Activated CD4-positive, alpha-beta memory T cell treated with anti-CD3 and anti-CD28 coated beads, Interleukin-2, amount 10 ng/mL, durations not matched to agents 7 days and 5 days (primary cell): ENCODE measurements at places on chromosomes 7 and 10. TPM values are rescaled to one million over a fixed set of nuclear protein-coding genes. Genes with fewer than 3 reads are reported as not detected.

WIPF3 gene
- not detected for total RNA-seq

DNA sequence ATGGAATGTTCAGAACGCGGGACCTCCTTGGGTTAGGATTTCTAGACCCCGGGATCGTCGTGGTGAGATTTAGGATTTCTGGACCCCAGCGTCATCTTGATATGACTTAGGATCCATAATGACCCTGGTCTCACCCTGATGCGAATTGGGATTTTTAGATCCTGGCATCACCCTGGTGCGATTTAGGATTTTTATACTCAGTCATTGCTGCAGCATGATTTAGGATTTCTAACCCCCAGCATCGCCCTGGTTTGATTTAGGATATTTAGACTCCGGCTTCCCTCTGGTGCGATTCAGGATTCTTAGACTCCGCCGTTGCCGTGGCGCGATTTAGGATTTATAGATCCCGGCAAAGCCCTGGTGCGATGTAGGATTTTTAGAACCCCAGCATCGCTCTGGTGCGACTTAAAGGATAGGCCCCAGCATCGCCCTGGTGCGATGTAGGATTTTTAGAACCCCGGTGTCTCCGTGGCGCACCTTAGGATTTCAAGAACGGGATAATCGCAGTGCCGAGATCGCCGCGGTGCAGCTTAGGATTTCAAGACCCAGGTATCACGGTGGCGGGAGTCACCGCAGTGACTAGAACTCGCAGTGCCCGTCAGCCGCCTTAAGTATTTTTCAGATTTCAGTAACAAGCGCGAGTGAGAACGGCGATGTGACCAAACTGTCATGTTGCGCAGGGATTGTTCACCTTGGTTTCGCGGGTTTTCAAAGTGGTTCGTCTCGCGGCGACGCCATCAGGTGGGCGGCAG, 814 bp downstream of the MEST start:
- H3K27ac ChIP-seq: no peak overlapping the region
- H3K4me3 ChIP-seq: no peak overlapping the region
- DNase-seq: no peak
- H3K36me3 ChIP-seq: peaks cover 6% of the 10 kb centered on the region
- peaks cover 60% of the 10 kb centered on the region for H3K27me3 ChIP-seq

DNA sequence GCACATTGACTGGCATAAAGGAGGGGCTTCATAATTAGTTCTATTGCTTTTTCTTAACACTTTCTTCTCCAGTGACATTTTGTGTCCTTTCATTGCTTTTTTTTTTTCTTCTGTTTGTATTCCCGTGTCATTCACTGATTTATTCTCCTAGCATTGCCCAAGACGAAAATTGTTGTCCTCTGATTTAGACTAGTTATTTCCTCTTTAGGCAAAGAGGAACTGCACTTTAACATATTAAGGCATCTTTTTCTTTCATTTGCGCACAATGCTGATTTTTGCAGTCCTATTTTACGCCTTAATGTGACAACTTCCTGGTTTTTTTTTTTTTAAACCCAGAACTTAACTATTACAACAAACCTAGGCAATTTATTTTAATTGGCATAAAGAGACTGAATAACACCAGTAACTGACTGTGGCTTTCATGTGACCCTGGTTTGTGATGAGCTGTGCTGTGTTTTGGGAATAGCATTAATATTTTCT, 39.7 kb downstream of the ARID5B start:
- peaks cover 68% of the 10 kb centered on the region for H3K36me3 ChIP-seq
- no peak for DNase-seq
- no peaks in the 10 kb centered on the region for H3K27me3 ChIP-seq
- peak overlapping the region; percentile 87 for H3K27ac ChIP-seq

NEURL1 gene
- total RNA-seq: 1.1 TPM

DNA sequence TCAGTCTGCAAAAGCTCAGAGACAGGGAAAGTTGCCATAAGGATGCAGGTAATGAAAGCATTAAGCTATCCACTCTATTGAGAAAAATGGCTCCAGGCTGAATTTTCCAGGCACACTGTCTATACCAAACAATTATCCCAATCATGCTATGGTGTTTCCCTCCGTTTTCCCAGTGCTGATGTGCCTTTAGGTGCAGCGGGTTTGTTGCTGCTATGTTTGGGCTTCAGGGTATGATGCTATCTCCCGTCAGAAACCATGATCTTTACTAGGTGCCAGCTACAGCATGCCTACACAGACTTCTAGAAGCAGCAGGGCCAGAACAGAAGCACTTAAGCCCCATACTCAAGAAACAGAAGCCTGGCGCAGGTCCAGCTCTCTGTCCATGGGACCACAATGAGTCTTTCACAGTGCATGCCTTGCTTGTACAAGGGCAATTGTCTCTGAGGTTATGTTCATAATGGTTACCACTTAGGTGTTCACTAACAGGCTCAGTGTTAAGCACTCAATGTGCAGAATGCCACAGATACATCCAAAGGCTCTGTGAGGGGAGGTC, 19.4 kb downstream of the STEAP1B start:
- no peak overlapping the region for H3K27ac ChIP-seq
- H3K4me1 ChIP-seq: peaks cover 14% of the 10 kb centered on the region
- DNase-seq: no peak
- H3K4me3 ChIP-seq: no peak overlapping the region
- peaks cover 4% of the 10 kb centered on the region for H3K27me3 ChIP-seq

DNA sequence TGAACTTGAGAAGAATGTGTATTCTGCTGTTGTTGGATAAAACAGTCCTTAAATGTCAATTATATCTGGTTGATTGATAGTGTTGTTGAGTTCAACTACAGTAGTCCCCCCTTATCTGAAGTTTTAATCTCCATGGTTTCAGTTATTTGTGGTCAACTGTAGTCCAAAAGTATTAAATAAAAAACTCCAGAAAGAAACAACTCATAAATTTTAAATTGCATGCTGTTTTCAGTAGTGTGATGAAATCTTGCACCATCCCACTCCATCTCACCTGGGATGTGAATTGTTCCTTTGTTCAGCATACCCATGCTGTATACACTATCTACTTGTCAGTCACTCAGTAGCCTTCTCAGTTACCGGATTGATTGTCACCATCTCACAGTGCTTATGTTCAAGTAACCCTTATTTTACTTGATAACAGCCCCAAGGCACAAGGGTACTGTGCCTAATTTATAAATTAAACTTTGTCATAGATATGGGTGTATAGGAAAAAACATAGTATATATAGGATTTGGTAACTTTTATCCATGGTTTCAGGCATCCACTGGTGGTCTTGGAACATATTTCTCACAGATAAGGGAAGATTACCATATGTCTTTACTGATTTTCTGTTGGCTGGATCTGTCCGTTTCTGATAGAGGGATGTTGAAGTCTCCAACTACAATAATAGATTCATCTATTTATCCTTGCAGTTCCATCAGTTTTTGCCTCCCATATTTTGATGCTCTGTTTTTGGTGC, 57.1 kb downstream of the AOAH start:
- peaks cover 35% of the 10 kb centered on the region for H3K4me1 ChIP-seq
- DNase-seq: no peak
- no peak overlapping the region for H3K4me3 ChIP-seq
- no peaks in the 10 kb centered on the region for H3K27me3 ChIP-seq

C10orf53 gene
- total RNA-seq: not detected
